Stimulated activated CD8-positive, alpha-beta memory T cell treated with anti-CD3 and anti-CD28 coated beads, Interleukin-7, amount 100 ng/mL, for 1 hour (primary cell): ENCODE measurements at places on chromosomes 7 and 10.

GRCh38 chr10:91779011-91779605, 19.1 kb upstream of the TNKS2 start:
- no peak for DNase-seq

DNA sequence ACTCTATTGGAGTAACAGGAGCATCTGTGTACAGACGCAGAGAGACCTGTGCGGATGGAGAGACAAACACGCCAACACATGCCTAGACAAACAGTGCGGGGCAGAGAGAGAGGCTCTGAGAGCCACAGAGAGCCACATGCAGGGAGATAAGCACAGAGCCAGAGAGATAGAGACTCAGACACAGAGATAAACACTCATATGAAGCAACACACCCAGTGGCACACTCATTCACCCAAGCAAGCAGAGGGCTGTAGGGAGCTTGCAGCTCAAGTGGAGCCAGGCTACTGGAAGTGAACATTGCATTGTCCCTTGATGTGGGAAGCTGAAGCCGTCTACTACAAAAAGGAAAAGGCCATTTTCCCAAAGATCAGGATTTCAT, 46.6 kb upstream of the PODXL start:
- no peak for DNase-seq

GRCh38 chr10:97582169-97582568, 2.0 kb upstream of the HOGA1 start:
- DNase-seq: no peak

DNA sequence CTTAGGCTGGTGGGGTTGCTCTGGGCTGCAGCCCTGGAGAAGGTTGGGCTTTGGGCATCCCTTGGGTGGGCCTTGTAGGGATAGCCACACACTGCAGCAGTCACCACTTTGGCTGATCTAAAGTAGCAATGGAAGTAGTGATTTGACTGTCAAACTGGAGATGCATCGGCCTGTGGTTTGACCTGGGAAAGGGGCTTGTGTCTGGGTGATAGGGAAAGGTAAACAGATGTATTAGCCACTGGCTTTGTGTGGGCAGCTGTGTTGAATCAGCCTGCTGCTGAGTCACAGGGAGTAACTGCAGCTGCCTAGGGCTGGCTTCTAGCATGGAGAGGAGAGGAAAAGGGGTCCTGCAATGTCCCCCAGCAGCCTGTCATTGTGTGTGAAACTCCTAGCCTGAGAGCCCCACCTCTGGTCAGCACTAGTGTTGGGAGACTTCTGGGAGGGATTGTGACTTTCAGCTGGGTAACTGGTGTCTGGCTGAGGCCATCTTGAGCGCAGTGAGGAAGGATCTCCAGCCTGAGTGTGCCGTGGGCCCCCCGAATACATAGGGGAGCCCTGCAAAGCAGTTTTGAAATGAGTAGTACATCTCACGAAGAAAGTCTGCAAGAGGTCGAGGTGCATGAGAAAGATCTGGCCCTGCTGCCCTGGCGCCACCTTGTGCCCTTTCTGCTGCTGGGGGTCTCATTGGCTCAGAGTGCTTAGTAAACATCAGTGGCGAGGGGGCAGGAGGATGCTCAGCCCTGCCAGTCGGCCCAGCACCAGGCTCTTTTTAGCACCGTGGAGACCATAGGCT, 117.3 kb downstream of the FANK1 start:
- no peak for DNase-seq

GRCh38 chr7:99108613-99109012, 35.3 kb downstream of the SMURF1 start:
- DNase-seq: no peak

DNA sequence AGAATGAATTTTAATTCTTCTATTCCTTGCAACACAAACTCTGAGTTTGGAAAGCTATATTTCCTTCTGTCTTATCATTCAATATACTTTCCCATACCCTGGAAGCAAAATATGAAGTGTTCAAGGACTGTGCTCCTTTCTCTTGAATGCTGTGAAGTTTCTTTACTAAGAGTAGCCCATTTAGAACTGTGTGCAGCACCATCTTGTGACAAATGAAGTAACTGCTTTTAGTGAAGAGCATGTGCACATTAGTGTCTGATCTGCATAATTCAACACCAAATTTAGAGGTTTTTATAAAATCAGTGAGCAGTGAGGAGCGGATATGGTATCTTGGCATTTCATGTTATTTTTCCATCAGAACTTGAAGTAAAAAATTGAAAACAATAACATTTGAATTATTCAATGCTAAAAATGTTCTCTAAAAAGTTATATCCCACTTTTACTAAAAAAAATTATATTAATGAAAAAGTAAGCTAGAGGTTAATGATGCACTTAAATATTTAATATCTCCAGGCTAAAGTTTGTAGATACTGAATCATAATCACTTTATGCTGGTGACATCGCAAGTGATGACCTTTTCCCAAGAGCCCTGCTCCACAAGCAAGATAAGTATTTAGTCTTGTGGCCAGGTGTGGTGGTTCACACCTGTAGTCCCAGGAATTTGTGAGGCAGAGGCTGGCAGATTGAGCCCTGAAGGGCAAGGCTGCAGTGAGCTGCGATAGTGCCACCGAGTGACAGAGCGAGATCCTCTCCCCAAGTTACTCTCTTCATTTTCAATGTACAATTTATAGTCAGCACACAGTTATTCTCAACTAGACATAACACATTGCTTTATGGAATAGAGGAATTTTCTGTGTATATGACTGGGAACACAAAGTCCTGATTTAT, 108.8 kb upstream of the PCLO start:
- no peak for DNase-seq

GRCh38 chr10:13213163-13213562, 21.0 kb downstream of the UCMA start:
- no peak for DNase-seq

DNA sequence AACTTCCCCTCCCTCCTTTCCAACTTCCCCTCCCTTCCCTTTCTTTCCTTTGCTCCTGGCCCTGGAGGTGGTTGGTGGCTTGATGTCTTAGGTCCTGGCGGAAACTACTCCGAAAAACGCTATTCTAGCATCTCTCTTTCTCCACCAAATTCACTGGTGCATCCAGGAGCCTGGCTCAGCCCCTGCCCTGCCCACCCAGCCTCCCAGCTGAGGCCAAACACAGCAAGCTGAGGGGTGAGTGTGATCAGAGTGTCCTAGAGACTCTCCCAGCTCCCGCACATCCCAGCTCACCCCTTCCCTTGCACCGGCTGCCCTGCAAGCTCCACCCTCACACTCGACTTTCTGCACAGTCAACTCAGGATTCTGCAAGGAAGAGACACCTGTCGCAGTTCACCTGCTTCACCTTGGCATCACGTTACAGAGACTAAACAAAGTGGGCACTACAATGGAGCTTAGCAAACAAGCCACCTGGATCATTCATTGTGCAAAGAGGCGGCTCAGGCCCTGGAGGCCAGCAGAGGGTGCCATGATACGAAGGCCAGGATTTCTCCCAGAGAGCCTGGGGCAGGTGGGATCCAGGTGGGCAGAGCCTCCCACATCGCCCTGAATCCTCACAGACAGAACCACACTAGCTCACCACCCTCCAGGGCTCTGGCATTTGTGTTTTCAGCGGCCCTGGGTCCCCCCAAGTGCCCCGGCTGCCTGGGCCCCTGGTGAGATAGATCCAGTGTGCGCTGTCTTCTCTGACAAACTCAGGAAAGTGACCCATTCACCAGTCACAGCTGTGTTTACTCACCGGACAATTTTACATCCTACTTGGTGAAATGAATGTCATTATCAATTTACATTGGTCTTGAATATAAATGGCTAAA, 169.6 kb downstream of the TCERG1L start:
- no peak for DNase-seq

DNA sequence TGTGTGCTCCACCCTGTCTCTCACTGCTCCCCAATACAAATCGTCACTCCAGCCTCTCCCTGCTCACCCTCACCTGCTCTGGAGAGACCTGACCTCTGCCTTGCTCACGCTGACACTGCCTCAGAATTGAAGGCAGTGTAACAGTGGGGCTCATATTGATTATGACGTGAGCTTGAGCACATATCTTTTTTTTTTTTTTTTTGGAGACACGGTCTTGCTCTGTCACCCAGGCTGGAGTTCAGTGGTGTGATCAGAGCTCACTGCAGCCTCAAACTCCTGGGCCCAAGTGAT, 84.7 kb downstream of the TBXAS1 start:
- DNase-seq: no peak

DNA sequence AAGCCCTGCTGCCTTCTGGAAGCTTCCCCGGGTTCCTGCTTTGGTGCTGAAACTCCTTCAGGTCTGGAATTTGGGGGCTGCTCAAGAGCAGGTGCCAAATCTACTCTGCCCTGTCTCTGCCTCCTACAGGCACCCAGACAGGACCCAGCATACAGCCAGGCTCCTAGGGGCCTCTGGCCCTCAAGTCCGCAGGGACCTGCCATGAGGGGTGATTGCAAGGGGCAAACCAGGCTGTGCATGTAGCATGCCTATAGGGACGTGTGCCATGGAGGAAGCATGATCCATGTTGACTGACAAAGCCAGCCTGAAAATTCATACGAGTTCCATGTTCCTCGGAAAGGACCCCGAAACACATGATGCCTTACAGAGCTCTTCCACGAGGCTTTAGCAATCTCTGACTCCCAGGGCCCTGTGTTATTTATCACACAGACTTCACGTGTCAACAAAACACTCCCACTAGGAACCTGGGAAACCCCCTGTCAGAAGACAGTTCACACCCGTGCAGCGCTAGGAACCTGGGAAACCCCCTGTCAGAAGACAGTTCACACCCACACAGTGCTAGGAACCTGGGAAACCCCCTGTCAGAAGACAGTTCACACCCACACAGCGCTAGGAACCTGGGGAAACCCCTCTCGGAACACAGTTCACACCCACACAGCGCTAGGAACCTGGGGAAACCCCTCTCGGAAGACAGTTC, 75.3 kb upstream of the DNAAF5 start:
- DNase-seq: no peak

- no peak for DNase-seq
These were observed 63.8 kb downstream of the KLHDC10 start for GRCh38 chr7:130134106-130134636.

DNA sequence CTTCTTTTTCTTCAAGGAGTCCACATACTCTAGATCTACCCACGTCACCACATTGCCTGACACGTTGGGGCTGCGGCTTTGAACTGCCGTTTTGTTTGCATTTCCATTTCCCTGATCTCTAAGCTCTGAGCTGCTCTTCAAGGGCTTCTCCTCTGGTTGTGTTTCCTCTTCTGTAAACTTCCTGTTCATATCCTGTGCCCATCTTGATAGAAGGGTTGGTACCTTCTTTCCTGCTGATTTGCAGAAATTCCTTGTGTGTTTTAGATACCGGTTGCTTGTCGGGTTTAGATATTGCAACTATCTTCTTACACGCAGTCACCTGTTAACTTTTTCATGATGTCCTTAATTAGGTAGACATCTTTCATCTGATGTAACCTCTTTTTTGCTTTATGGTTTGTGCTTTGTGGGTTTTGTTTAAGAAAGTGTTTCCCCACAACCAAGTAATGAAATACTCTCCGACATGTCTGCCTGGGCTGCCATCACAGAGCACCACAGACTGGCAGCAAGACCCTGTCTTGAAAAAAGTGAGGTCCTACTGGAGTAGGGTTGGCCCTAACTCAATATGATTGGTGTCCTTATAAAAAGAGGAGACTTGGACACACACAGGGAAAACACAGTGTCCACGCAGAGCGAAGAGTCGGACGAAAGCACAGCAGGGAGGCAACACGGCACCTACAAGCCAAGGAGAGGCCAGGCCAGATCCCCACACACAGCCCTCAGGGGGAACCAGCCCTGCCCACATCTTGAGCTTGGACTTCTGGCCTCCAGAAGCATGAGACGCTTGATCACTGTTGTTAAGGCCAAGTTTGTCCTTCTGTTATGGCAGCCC, 99.1 kb upstream of the PDGFA start:
- peak; percentile 48 for DNase-seq

GRCh38 chr7:125358551-125359167, 429.0 kb upstream of the POT1 start:
- no peak for DNase-seq

- peak; percentile 10 for DNase-seq
These were observed 88.1 kb downstream of the PRKCQ start for GRCh38 chr10:6491841-6492609.

GRCh38 chr10:73099141-73099540, 2.5 kb upstream of the P4HA1 start:
- no peak for DNase-seq

DNA sequence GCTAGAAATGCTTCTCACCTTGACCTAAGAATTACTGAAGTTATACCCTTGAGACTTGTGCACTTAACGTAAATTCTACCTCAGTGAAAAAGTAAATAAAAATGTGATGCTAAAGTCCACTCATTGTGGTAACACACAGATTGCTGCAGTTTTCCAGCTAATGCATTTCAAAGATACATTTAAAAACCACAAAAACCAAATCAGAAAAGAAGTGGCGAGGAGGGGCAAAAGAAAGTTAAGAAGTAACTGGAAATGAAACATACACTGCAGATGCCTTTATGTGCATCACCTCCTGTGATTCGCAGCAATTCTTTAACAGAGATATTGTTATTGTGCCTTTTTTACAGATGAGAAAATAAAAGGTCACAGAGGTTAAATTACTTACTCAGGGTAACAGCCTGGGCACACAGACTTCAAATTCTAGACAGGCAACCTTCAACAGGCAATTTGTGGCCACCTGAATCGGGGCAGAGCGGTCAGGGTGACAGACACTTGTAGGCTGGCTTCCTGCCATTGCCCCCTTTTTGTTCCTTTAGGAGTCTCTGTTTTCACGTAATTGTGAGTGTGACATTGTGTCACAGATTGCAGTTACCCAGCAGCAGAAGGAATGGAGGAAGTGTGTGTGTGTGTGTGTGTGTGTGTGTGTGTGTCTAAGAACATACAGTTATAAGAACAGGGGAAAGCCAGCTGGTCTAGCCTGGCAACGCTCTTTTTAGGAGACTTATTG, 1.9 kb downstream of the WIPF3 start:
- DNase-seq: no peak

DNA sequence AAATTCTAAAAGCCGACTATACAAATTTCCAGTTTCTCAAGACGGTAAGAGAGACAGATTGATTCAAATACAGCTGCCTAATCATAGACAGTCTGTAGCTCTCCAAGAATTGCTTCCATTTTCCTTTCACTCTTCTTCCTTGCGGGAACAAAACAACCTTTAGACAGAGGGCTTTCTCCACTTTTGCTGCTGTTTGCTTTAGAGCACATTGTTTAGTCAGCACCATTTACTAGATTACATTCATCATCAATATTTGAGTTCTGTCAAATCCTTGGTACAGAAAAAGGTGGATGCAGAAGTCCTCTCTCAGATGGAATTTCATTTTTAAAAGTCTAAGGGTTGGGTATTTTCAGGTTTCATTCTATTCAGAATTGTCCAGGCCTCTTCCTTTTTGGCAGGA, 137.4 kb downstream of the CHRM2 start:
- no peak for DNase-seq

GRCh38 chr7:17530741-17531421, 232.4 kb downstream of the AHR start:
- DNase-seq: no peak

DNA sequence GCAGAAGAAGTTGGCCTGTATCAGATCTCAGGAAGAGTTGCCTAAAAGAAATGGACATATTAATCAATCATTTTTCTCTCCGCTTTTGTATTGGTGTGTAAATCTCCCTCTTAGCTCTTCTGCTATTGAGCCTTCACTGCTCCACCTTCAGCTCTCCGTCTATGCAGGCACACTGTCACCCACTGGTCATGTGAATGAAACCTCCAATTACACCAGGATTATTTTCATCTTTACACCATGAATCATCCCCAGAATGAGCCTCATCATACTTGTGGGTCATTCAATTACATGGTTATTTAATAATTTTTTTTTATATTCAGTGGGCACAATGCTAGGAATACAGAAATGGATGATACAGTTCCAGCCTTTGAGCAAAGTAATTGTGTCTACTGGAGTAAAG, 92.6 kb downstream of the LRRC4 start:
- DNase-seq: no peak

GRCh38 chr10:131034451-131034850, 277.1 kb downstream of the TCERG1L start:
- DNase-seq: no peak

- DNase-seq: no peak
These were observed 65.0 kb downstream of the POU6F2 start for GRCh38 chr7:39042670-39043069.
